ENCODE measurements at places on chromosomes 3 and 15.

GRCh38 chr15:60635507-60636352 is 156.8 kb upstream of the ICE2 start:
- no peak for DNase-seq

GRCh38 chr3:127039719-127040118 is 56.8 kb downstream of the PLXNA1 start:
- DNase-seq: no peak

- no peak for DNase-seq
Observed at GRCh38 chr15:83970295-83970890, 265.2 kb upstream of the GOLGA6L4 start.

- DNase-seq: no peak
Observed at GRCh38 chr3:152399374-152399773, 130.6 kb downstream of the MBNL1 start.

DNA sequence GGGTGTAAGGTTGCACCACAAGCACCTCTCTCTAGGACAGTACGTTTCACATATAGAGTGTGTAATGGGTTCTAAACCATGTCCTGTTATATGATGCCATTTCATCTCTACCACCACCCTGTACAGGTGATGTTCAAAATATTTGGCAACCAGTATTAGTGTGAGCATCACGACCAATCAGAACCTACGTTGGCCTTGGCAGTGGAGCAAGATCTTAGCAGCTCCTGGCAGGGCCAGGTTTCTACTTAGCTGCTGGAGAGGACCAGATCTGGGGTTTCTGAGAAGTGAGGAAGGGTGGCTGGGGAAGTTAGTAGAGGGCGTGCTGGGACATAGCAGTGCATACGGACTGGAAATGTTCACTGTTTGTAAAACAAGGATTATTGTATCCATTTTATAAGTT is 23.1 kb upstream of the MITF start:
- DNase-seq: no peak

DNA sequence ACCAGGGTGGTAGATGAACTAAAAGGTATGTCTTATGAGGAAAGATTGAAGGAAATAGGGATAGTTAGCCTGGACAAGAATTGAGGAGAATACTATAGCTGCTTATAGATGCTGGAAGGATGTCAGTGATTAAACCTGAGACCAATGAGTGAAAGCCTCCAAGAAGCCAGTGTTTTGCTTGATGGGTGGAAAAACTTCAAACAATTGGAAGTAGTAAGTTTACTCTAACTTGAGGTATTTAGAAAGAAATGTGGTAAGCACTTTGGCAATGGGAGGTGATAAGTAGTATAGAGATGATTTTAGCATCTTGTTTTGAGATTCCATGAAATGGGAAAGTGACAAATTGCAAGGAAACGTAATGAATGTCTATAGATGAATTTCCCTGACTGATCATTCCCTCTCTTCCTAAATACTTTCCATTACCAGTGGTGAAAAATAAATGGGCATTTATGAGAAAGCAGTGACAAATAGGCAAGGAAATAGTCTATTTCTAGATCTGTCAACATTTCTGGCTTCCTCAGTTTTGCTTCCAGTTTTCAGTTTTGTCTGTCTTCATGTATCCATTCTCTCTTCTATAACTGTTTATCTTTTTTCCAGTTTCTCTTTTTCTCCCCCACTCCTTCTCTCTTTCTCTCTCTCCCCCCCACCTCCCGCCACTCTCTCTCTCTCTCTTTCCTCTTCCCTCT is 19.2 kb downstream of the SLC15A2 start:
- DNase-seq: no peak

DNA sequence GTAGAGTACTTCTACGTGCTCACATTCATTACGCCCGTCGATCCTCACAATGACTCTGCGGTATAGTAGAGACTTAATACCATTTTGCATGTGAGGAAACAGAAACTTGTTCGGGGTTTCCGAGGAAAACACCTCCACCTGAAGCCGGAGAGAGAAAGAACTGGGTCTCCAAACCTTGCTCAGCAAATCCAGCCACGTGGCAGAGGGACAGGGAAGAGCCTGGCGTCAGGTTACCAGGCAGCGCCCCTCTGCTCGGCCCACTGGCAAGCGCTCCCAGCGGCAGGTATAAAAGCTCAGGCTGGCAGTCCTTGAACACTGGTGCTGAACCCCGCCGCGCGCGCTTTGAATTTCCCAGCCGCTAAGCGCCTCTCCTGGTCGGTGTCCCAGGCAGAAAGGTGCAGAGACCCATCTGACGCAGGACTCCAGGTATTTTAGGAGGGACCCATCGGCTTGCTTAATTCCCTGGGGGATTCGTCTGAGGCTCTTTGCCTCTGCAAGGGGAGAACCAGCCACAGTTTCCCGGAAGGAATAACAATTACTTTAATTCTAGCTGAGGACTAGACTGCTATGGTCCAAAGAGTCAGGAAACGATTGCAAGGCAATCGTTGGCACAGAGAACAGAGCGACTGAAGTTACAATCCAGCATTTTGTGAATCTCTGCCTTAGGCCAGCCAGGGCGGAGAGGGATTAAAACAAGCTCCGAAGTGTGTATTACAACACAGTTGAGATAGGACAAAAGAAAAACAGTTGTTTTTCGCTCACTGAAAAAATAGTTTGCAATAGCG is at the start of gene C2CD4A:
Gene C2CD4A (plus strand): TSS at position 315 of the 785 bp plus-strand sequence. CDS start 637 bp downstream, outside the sequence.
- peak; percentile 68 for DNase-seq

DNA sequence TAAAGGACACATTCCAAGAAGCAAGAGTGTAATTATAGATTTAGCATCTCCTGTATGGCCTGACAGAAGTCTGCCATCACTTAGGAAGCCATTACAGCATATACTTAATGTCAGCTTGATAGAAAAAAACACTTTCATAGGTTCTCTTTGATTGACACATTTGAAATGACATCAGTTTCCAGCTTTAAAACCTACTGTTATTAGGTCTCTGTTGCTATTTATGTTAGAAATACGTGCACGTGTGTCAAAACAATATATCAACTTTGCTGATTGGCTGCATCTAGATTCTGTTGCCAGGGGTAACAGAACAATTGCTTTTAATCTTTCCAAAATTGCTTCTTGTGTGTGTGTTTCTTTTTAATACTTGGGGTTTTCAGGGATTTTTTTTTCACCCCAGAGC is 389.3 kb upstream of the ATP11B start:
- DNase-seq: no peak

- no peak for DNase-seq
Observed at GRCh38 chr15:83565138-83565537, 88.8 kb upstream of the ADAMTSL3 start.

GRCh38 chr15:45669422-45669821 is 34.6 kb downstream of the SQOR start:
- no peak for DNase-seq

- DNase-seq: no peak
Observed at GRCh38 chr15:100731267-100732152, 129.1 kb downstream of the ASB7 start.
